Lung (tissue), 17 donors: ENCODE measurements at places on chromosomes 5 and 9. TPM values are rescaled to one million over a fixed set of nuclear protein-coding genes. Genes with fewer than 3 reads are reported as not detected.

GRCh38 chr5:89769975-89770374 lies 639.6 kb downstream of the CETN3 start:
- no peak for DNase-seq

- no peak for DNase-seq
Measured at GRCh38 chr5:167152561-167152960, 1138.9 kb upstream of the WWC1 start.

DNA sequence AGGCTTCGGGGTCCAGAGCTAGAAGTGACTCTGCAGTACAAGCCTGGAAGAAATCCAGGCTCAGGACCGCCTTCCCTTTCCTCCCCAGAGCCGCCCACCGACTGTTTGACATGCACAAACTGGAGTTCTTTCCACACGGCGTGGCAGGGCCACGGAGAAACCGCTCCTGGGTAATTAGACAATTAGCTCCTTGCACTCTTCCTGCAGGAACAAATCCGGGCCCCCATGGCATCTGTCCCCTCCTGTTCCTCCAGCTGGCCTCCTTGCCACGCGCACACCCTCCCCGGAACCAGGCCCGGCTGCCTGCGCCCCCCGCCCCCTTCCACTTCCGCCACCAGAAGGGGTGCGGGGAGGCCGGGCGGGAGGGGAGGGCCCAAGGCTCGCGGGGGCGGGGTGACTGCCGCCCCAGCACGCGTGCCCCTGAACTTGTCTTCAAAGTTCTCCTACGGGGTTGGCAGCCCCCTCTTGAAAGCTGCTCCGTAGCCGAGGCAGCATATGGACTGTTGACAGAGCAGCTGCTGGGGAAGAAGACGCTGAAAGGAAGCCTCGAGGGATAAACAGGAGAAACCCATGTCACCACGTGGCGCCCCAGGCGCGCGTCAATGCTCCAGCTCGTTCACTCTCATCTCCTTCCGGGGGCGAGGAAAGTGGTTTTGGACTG lies 74.3 kb downstream of the SEC61B start:
- peak; percentile 68 for DNase-seq

DNA sequence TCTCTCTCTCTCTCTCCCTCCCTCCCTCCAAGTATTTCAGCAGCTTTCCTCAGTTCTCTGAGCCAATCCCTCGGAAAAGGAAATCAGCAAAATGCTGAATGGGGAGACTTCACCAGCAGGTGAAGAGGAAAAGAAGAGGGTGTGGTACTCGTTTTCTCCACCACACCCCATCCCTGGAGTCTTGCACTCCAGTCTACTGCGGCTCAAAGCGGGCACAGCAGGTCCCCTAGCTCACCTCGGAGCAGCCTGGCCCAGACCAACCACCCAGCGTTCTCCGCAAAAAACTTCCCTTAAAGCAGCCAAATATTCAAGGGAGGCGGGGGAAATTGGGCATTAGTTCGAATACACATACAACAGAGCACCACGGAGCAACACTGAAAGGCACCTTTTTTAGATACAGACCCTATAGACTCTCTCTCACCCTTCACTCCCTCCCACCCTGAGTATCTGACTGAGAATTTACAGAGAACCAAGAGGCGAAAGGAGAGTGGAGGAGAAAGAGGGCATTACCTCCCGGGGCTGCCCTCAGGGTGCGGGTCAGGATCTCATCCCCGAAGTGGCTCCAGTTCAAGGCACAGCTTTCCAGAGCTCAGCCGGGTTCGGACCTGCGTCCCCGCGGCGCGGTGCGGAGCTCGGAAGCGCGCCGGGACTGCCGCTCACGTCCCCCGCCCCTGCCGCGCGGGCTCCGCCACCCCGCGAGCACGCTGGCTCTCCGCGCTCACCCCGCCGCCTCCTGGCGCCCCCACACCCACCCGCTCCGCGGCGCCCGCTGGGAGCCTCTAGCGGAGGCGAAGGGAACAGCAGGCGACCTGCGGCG lies 1638.5 kb upstream of the C9orf72 start:
- DNase-seq: peak; percentile 60

GRCh38 chr5:173011566-173011965 lies 28.0 kb downstream of the ATP6V0E1 start:
- DNase-seq: no peak

DNA sequence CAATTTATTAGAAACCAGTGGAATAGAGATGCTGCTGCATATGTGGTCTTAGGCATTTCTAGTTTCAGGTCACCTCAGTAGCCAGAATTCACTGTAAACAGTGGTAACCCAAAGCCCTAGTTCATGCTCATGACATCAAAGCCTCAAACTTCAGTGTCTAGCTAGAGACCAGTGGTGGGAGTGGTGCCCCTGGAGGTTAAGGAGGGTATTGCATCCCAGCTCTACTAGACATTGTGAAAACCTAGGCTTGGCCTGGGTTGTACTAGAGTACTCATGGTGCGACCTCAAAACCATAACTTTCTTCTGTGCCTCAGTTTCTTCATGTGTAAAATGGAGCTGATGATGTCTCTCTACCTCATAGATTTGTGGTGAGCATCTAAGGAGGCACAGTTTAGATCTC lies 18.8 kb downstream of the COL5A1 start:
- no peak for DNase-seq

The DOLK gene
- 9.6 TPM for polyA plus RNA-seq

The SPATA31D4 gene
- polyA plus RNA-seq: not detected

The ZFP37 gene
- polyA plus RNA-seq: 0.43 TPM
